ENCODE measurements at places on chromosomes 13 and 19.

GRCh38 chr19:17565611-17566010, 10.2 kb downstream of the COLGALT1 start:
- DNase-seq, result no peak

- no peak for DNase-seq
Observed at GRCh38 chr13:44759384-44760360, 183.5 kb upstream of the TSC22D1 start.

- DNase-seq, result no peak
Observed at GRCh38 chr13:112760931-112761330, 71.1 kb downstream of the ATP11A start.

DNA sequence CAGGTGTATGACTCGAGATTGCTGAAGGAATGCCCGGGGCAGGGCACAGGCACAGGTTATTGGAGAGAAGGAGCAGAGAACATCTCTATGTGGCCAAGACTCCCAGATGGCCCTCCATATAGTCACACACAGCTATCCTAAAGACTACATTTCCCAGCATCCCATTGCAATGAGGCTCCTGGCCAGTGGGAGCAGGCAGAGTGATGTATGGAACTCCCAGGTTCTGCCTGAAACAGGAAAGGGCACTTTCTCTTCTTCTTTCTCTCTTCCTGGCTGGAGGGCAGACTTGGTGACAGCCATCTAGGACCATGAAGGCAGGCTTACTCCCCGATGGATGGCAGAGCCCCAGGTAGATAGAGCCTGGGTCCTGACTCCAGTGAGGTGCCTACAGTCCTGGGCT, 13.5 kb downstream of the PPP1R13L start:
- DNase-seq, result no peak

DNA sequence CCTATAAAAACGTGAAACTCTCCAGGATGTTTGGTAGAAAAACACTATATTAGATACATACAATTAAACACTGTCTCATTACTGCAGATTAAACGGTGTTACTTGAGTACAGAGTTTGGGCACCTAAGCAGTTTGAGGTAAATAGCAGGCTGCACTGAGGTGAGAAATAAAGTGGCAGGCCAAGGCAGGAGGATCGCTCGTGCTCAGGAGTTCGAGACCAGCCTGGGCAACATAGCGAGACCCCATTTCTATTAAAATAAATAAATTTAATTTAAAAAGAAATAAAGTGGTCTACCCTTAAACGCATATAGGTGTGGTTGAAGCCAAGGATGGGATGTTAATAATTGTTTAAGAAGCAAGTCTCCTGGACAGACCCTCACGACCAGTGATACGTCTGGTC, 1.2 kb downstream of the PSPC1 start:
- no peak for DNase-seq

- DNase-seq, result no peak
Observed at GRCh38 chr13:104580931-104581330, 1514.7 kb upstream of the SLC10A2 start.

- peak; percentile 43 for DNase-seq
Observed at GRCh38 chr13:35789335-35790165, 313.1 kb upstream of the MAB21L1 start.

DNA sequence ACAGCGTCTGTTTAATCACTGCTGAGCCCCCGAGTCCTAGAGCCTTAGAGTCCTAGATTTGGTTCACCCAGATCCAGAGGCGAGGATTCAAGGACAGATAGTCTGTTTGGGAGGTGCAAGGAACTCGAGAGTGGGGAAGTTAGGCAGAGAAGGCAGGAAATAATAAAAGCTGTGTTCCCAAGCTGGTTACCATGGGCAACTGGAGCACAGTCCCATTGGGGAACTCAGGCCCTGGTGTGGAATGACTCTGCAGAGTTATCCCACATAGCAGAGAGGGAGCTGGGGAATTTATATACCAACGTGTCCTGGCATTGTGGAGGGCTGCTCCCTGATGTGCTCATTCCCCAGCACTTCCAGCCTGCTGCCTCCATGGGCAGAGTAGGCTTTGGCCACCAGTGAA, 9.7 kb downstream of the IGSF23 start:
- no peak for DNase-seq

GRCh38 chr19:4639531-4640246, 373 bp downstream of the TNFAIP8L1 start:
- DNase-seq, result no peak

DNA sequence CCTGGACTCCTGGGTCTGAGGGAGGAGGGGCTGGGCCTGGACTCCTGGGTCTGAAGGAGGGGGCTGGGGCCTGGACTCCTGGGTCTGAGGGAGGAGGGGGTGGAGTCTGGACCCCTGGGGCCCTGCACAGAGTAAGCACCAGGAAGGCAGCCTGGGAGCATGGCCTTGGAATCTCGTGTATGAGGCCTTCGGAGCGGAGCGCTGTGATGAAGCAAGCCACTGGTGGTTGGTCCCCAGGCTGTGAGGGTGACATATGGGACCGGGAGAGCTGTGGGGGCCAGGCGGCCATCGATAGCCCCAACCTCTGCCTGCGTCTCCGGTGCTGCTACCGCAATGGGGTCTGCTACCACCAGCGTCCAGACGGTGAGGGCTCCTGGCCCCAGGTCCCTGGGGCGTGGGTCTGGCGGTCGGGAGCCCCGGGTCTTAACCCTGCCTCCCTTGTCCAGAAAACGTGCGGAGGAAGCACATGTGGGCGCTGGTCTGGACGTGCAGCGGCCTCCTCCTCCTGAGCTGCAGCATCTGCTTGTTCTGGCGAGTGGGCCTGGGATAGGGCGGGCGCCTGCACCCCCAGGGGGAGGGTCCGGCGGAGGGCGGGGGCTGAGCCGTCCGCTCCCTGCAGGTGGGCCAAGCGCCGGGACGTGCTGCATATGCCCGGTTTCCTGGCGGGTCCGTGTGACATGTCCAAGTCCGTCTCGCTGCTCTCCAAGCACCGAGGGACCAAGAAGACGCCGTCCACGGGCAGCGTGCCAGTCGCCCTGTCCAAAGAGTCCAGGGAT, 918 bp downstream of the TMEM190 start:
- no peak for DNase-seq

- DNase-seq, result no peak
Observed at GRCh38 chr19:478236-478903, 17.5 kb upstream of the SHC2 start.

- DNase-seq, result no peak
Observed at GRCh38 chr19:15549581-15549980, 41.3 kb downstream of the CYP4F22 start.

- no peak for DNase-seq
Observed at GRCh38 chr13:33172911-33173310, 112.6 kb downstream of the STARD13 start.

- DNase-seq, result no peak
Observed at GRCh38 chr13:54758795-54759194, 1730.2 kb downstream of the OLFM4 start.

- no peak for DNase-seq
Observed at GRCh38 chr19:35184884-35185283, 30.3 kb downstream of the FXYD5 start.

DNA sequence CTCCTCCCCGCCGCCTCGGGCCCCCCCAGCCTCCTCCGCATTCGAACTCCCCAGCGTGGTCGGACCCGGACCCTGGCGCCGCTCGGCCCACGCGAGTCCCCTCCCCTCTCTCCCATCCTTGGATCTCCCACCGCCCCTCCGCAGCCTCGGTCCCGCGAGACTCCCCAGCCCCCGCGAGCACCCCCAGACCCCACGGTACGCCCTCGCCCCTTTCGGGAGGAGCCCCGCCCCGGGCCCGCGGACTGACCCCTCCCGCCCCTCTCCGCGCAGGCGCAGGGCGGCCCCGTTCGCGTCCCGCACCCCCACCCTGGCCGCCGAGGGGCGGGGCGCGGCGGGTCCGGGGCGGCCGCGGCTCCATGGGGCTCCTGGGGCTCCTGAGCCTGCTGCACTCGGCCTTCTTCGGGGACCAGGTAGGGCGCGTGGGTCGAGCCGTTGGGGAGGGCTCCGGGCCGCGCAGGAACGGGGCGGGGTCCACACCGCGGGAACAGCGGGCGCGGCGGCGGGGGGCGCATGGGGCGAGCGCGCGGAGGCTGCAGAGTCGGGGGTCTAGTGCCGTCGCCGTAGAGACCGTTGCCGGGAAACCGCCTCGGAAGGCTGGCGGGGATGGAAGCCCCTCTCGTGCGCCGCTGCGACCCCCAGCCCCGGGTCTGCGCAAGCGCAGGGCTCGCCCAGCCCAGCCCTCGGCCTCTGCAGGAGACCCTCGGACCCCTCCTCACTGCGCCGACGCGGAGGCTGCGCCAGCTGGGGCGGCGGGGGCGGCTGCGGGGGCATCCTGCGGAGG, 3.8 kb upstream of the APC2 start:
- DNase-seq, result no peak

- peak; percentile 94 for DNase-seq
Observed at GRCh38 chr19:15265850-15266248, 33.6 kb upstream of the EPHX3 start.

DNA sequence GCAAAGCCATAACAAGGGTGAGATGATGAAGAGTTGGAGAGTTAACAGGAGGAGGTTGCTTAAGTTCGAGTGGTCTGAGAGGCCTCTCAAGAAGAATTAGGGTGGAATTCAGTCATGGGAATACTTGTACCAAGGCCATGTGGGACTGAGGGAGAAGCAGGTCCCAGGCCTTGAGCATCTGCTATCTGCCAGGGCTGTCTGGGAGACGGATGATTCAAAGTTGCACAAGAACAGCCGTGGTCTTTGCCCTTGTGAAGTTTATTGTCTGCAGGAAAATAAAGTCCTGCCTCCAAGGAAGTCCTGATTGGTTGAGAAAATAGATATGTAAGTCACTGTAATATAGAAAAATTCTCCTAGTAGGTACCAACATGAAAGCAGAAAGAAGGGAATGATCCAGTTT, 178.8 kb upstream of the RFC3 start:
- DNase-seq, result peak; percentile 69

GRCh38 chr19:55311797-55312196, 13.3 kb downstream of the TMEM150B start:
- no peak for DNase-seq

- DNase-seq, result no peak
Observed at GRCh38 chr19:22619371-22619770, 14.8 kb upstream of the ZNF492 start.

- peak; percentile 28 for DNase-seq
Observed at GRCh38 chr19:50537769-50538230, 24.1 kb upstream of the ASPDH start.

DNA sequence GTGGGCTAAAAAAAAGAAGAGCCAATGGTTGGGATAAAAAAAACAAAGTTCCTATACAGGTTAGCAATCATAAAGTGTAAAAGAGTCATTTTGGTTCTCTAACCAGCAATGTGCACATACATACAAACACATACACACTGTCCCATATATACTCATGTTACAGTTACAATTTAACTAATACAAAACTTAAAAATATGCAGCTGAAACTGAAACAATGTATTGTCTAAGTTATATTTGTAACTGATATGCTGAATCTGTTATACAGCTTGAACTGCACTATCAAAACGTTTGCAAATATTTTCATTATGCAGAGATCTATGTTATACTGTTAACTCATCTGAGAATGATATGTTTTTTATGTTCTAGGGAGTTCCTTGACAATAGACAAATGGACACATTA, 173.7 kb downstream of the KLF12 start:
- no peak for DNase-seq

- no peak for DNase-seq
Observed at GRCh38 chr13:34066344-34066743, 248.4 kb downstream of the RFC3 start.

GRCh38 chr19:41324231-41324702, 14.3 kb downstream of the CCDC97 start:
- no peak for DNase-seq

DNA sequence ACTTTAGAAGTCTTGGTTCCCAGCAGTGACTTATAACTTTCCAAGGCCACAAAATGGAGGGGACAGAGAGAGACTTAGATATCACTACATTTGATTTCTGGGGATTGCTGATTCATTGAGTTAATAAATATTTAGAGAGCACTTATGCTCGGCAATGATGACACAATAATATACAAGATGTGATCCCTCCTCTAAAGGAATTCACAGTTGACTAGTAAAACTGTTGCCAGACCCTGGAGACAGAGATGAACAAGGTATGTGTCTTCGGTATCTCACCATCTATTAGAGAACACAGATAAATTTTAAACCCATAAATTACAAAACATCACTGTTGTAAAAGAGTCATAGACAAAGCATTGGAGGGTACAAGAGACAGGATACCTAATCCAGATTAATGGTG, 437.5 kb downstream of the FOXO1 start:
- DNase-seq, result no peak

DNA sequence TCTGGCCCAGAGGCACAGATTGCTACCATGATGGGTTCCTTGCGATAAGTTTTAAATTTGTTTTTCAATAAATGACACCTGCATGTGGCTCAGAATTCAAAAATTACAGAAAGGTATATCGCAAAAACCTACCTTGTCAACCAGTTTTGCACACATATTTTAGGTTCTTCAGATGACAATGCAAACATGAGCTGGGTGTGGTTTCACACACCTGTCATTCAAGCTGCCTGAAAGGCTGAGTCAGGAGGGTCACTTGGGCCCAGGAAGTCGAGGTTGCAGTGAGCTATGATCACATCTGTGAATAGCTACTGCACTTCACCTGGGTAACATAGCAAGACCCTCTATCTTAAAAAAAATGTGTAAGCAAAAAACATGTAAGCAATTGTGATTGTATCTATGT, 56.1 kb downstream of the DNM2 start:
- DNase-seq, result no peak

- DNase-seq, result peak; percentile 78
Observed at GRCh38 chr19:53868892-53869804, 1.5 kb downstream of the MYADM start.

DNA sequence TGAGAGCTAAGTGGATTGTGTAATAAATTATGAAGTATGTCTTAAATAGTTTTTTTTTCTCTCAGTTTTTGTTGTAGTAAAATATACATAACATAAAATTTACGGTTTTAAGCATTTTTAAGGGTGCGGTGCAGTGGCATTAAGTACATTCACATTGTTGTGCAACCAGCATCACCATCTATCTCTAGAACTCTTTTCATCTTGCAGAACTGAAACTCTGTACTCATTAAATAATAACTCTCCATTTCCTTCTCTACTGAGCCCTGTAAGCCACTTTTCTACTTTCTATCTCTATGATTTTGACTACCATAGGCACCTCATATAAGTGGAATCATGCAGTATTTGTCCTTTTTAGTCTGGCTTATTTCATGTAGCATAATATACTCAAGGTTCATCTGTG, 87.1 kb downstream of the GJA3 start:
- no peak for DNase-seq
